ELF-1 (cell line): ENCODE measurements at places on chromosomes 7 and 10.

GRCh38 chr10:77160679-77161078 is 476.9 kb downstream of the KCNMA1 start:
- no peak for DNase-seq

DNA sequence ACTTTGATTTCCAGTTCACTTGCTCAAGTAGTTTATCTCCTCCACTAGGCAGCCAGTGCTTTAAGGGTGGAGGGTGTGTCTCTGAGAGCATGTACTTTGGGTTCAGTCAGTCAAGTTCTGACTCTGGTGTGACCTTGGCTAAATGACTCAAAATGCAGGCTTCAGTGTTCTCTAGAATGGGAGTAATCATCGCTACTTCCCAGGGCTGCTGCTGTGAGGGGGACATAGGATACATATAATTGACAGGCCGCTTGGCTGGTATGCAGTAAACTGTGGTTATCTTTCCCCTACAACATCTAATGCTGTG is 3.5 kb downstream of the PTPRE start:
- no peak for DNase-seq

DNA sequence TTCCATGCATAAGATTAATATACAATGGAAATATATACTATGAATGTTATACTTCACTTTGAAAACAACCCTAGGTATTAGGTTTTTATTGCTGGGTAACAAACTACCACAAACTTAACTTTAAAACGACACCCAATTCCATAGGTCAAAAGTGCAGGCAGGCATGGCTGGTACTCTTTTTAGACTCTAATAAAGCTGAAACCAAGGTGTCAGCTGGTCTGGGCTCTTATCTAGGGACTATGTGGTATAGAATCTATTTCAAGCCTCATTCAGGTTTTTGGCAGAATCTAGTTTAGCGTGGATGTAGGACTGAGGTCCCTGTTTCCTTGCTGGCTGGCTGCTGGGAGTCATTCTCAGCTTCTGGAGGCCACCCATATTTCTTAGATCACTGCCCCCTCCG is 65.0 kb upstream of the TMEM168 start:
- DNase-seq = no peak

GRCh38 chr10:15660990-15661389 is 58.7 kb downstream of the ITGA8 start:
- DNase-seq = peak; percentile 82

DNA sequence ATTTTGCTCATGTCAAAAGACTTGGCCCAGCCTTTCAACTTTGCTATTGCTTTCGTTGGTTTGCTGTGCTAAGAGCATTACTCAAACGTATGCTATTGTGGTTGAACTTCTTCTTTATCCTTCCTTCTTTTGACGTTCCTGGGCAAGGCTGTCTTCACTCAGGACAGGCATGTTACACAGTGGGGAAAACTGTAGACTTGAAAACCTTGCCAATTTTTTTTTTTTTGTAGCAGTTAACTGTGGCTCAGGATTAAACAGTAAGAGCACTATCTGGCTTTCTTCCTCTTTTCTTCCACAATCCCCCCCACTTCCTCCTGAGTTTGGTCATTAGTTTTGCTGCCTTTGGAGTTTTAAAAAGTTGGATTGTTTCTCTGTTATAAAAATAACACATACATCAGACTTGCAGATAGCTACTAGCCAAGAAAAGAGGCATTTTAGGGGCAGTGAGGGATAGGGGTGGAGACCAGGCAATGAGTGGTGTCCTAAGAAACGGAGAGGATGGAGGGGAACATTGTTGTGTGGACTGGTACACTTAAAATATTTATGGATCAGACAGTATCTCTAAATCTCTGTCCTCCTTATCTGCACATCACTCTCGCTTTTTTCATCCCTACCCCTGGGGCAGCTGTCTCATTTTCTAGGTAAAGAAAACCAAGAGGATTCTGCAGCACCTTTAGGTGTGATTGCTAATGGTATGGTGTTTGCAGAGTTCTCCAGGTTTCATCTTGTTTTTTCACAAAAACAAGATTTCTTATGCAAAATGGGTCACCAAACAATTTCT is 181.7 kb downstream of the LRMDA start:
- DNase-seq = no peak

DNA sequence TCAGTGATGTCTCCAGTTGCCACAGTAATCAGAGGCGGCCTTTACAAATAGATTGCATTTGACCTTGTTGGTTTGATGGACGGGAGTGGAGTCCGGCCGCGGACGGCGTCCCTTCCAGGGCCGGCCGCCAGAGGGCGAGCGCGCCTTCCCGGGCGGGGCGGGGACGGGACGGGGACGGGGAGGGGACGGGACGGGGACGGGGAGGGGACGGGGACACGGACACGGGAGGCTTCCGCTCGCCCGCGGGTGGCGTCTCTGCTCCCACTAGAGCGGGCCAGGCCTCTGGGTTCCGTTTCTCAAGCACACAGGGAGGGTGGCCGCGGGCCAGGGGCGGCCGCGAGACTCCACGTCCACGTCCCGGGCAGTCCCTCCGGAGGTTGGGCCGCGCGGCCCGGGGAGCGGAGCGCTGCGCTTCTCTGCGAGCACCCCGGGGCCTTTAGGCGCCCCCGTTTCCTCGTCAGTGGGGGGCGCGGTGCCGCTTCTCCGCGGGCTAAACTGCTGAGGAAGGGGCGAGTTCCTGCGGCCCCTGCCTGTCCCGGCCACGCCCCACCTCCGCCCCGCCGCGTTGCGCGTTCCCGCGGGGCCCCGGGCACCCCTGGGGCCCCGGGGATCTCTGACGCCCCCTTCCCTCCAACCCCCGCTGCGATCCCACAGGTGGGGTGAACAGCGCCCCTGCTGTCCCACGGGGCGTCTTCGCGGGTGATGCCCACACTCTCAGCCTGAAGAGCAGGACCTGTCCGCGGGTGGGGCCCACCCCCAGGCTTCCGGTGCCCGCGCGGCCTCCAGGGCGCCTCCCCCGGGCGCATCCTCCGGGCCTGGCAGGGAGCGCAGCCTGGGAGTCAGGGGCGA is 84.2 kb upstream of the MKI67 start:
- DNase-seq = peak; percentile 62

GRCh38 chr7:156318426-156318825 is 322.1 kb upstream of the RNF32 start:
- DNase-seq = no peak

GRCh38 chr10:29658984-29659965 is 24.5 kb upstream of the SVIL start:
- DNase-seq = peak; percentile 56

DNA sequence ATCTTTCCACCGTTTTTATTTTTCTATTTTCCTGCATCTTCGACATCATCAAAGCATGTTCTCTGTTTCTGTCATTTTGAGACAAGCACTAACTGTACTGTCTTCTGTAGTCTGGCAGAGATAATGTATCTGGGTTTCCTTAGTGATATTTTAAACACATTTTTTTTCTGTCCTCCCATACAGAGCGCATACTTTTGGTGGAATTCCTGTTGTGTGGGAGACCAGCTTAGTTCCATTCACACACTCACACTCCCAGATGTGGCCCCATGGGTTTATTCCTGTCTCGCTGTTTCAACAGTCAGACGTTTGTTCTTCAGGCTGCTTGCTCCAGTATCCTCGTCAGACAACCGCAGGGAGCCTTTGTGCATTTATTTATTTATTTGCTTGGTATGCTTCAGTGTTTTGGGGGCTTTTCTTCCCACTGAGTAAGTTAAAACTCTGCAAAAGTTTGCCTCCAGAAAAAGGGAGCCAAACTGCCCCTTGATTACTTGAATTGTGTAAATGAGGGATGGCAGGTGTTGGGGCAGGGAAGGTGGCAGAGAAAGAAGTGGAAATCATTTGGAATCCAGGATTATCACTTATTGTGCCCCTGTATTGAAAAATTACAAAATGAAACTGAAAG is 456.8 kb upstream of the KLF6 start:
- peak; percentile 61 for DNase-seq

GRCh38 chr7:140734096-140734495 is 37.6 kb downstream of the NDUFB2 start:
- no peak for DNase-seq

GRCh38 chr7:38068461-38068860 is 109.6 kb upstream of the STARD3NL start:
- DNase-seq = no peak

- DNase-seq = no peak
Observed at GRCh38 chr7:139720705-139721231, 57.0 kb downstream of the HIPK2 start.

GRCh38 chr10:30980951-30981616 is 50.6 kb downstream of the ZNF438 start:
- no peak for DNase-seq

GRCh38 chr10:13883636-13884444 is 297.1 kb downstream of the PRPF18 start:
- DNase-seq = no peak

GRCh38 chr7:12670743-12671520 is 16.5 kb upstream of the ARL4A start:
- no peak for DNase-seq

DNA sequence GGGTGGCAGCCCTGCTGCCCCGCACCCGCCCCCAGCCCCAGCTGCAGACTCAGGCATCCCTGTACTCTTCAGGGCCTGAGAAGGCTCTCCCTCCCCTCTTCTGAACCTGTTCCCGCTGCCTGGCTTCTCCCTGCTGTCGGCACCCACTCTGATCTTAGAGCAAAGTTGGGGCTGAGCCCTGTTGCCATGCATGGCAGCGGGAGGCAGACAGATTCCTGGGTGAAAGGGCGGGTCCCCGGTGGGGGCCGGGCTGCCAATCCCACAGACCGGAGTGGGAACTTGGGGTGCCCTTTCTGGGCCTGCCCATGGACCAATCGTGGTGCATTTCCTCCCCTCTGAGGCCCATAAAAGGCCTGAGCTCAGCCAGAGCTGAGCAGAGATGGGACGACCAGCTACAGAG is 80.7 kb downstream of the SPDYE5 start:
- no peak for DNase-seq

DNA sequence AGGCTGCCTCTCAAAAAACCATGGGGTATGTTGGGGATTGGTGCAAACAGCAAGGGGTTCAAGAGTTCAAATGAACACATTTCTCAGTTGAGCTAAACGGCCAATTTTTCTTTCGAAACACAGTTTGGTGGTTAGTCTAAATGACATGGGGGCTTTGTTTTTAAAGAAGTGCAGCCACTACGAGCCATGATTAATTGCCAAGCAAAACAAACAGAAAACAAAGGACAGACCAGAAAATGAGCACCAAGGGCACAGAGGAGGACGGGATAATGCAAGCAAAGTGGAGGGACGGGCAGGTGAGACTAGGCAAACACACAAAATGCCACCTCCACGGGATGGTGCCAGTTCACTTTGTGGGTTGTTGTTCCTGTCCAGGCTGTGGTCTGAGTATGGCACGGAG is 64.5 kb upstream of the PDLIM1 start:
- DNase-seq = no peak

- DNase-seq = no peak
Observed at GRCh38 chr10:3761021-3761686, 23.9 kb downstream of the KLF6 start.

DNA sequence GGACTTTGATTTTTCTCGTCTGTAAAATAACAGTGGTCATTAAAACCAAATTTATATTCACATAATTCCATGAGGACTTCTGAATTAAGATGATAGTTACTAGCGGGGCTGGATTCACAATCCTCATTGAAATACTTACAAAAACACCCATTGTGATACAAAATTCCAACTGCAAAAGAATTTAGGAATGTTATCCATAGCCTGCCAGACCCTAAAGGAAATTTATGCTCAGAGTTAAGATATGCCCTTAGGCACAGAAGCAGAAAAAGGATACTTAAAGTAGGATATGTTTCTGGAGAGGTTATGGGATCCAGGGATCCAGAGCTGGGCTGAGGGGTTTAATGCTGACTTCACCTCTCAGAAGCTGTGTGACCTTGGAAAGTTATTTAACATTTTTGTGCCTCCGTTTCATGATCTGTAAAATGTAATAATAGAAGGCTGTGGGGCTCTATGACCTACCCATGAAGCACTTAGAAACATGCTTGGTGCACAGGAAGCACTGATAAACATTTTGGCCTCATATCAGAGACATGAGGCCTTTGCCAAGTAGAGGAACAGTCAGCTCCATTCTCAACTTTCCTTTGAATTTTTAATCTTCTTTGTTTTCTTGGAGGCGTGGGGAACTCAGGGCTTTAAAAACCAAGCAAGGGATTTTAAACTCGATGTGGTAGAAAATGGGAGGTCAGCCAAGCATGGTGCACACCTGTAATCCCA is 744.7 kb downstream of the KCNMA1 start:
- DNase-seq = no peak

DNA sequence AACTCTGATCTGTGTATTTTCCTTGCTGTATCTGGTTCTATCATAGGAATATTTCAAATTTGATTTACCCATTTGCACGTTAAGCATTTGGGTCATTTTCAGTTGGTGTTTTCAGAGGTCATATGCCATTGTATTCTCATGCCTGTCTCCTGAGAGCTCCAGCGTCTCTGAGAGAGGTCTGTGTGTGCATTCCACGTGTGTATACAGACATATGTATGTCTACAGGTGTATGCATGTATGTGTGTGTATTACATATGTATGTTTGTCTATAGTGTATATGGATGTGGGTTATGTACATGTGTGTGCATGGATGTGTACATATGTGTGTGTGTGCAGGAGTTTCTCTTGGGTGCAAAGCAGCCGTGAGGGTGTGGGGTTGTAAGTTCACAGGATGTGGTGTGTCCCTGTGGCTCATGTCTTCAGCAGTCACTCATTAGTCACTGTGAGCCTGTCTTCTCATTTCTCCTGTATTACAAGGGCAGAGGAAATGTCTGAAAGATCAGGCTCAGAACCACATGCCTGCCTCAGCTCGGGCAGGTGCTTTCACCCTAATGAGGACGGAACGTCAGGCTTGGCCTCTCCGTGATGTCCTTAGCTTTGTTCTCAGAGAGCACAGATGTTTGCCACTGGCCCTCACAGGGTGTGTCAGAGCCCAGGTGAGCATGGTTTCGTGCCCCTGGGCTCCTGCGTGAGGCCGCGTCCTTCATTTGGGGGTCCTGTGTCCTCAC is 101.6 kb downstream of the NKX6-2 start:
- DNase-seq = no peak

DNA sequence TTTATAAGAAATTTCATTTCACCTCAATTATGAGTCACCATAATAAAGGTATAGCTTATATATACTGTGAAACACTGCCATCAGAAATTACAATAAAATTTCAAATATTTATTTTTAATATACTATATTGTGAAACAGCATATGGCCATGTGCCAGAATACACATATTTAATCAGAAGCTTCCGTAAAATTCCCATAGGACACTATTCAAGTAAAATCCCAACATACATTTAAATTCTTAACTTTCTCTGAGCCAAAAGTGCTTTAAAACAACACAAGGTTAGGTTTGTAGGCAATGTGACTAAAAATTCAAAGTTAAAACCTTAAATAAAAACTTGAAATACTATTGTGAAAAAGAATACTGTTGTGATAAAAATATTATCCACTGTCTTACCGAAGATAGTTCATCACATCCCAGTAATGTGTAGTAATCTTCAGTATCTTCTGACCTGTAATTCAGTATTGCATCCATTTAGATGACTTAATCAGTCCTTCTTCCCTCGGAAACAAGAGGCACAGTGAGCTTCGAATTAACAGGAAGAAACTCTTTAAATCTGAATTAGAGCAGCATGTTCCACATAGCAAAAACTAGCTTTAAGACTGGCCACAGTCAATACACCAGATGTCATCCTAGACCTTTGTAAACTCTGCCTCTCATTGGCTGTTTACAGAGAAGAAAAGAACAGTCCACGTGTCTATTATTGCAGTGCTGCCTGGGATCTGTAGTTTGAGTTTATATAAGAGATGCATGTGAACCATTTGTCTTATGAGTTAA is at the start of gene DNAJC12:
Gene DNAJC12, minus strand, starts transcription at position 648 of the 774 bp plus-strand sequence. Its CDS starts 177 bp downstream, at position 471.
- DNase-seq = peak; percentile 4

GRCh38 chr10:29687421-29688164 is 52.8 kb upstream of the SVIL start:
- DNase-seq = no peak

GRCh38 chr7:27161214-27161720 is 4.1 kb downstream of the HOXA9 start:
- DNase-seq = no peak
